ENCODE measurements at places on chromosomes 2 and 18. TPM values are rescaled to one million over a fixed set of nuclear protein-coding genes. Genes with fewer than 3 reads are reported as not detected.

Gene KLF7
- 17.2 TPM for polyA plus RNA-seq

Gene ABCG5
- not detected for polyA plus RNA-seq

Gene RPE
- 85.8 TPM for polyA plus RNA-seq

Gene LIMS4
- polyA plus RNA-seq = 0.09 TPM

Gene LRRC30
- not detected for polyA plus RNA-seq

Gene ACVR1
- polyA plus RNA-seq = 14.6 TPM

Gene TMEM169
- 0.82 TPM for polyA plus RNA-seq

Gene SKOR2
- polyA plus RNA-seq = not detected

Gene IL1F10
- polyA plus RNA-seq = not detected

Gene SPATA3
- polyA plus RNA-seq = not detected

Gene MGAT4A
- polyA plus RNA-seq = 0.61 TPM

Gene CNDP1
- polyA plus RNA-seq = not detected

DNA sequence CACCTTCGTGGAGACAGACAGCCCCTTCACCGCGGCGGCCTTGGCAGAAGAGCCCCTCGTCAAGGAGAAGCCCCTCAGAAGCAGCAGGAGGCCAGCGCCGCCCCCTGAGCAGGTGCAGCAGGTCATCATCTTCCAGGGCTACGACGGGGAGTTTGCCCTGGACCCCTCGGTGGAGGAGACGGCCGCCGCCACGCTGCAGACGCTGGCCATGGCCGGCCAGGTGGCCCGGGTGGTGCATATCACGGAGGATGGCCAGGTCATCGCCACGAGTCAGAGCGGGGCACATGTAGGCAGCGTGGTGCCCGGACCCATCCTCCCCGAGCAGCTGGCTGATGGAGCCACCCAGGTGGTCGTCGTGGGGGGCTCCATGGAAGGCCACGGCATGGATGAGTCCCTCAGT is 145.7 kb downstream of the PTGR3 start:
- DNase-seq = no peak

DNA sequence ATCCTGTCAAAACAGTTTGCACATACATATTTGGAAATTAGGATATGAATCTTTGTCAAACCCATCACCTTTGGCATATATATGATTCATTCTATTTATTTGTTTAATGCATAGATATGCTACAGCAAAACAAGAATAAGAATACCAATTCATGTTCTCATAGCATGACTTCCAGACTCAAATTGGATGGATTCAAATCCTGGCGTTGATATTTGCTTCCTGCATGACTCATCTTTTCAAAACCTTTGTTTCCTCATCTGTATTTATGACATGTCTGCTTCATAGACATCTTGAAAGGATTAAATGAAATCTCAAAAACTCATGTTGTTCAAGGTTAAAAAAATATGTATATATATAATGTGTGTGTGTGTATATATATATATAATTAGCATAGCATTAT is 261.3 kb downstream of the MBD5 start:
- DNase-seq = no peak

DNA sequence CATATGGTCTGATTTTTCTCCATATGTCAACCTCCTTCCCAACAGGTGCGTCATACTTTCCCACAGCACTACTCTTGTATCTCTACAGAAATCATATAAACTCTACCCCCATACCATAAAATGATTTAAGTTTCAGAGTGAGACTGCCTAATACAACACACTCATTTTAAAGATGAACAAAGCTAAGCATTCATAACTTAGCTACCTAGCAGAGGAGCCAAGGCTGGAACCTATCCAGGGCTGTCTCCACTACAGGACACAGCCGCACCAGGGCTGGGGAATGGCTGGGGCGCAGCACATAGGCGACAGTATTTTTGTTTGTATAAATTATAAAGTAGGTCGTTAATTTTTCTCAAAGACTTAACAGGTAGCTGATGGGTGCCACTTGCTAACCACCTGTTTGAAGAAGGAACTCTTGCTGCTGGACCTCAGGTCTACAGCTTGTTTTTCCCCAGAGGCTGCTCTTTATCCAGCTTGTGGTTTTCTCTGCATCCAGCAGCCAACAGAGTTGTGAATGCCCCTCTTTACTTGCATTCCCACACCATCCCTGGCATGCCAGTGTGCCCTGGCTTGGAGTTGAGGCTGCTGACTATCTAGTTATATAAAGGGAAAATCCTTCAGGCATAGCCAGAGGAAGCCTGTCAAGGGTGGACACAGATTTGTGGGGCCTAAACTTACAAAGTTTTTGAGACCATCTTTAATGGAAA is 62.0 kb downstream of the HNRNPLL start:
- DNase-seq = no peak

DNA sequence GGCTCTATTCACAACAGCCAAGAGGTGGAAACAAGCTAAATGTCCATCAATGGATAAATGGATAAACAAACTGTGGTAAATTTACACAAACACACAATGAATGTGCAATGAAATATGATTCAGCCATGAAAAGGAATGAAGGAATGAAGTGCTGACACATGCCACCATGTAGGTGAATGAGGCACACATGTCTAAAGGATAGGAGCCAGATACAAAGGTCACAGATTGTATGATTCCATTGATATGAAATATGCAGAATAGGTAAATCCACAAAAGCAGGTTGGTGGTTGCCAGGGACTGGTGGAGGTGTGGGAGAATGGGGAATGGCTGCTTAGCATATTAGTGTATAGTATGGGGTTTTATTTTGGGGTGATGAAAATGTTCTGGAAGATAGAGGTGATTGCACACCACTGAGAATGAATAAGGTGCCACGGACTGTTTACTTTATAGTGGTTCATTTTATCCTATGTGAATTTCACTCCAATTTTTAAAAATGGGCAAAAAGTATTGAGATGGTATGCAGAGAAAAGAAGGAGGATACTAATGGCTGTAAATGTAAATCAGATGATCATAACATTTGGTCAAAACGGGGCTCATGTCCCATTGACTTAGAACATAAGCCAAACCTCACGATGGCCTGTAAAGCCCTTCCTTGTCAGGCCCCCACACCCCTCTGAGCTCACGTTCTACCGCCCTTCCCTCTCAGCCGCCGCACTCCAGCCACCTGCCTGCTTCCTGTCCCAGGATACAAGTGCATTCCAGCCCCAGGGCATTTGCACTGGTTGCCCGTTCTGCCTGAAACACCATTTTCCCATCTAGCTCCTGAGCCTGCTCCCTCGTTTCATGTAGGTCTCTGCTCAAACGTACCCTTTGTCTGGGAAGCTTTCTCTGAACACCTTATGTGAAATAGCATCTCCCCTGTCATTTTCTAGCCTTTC is 165.5 kb downstream of the DDX1 start:
- DNase-seq = no peak

GRCh38 chr2:58532641-58533040 is 291.5 kb upstream of the FANCL start:
- DNase-seq = no peak

GRCh38 chr18:47932603-47933002 is 2.1 kb upstream of the SMAD2 start:
- DNase-seq = no peak

GRCh38 chr2:55133467-55134315 is 83.4 kb upstream of the RTN4 start:
- peak; percentile 57 for DNase-seq

DNA sequence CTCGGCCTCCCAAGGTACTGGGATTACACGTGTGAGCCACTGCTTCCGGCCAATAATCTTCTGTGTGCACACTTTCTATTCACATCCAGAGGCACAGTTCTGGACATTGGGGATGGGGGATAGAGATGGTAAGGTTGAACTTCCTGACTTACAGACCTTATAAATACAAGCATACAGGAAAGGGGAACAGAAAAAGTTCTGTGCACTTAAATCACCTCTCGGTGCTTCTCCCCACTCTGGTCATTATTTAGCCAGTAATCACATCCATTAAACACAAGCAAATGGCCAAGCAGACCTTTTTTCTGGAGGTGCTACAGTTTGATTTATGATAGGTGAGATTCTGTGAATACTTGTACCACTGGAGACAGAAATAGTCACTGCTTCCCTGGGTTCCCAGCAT is 110.6 kb downstream of the CRIM1 start:
- DNase-seq = no peak

- no peak for DNase-seq
Measured at GRCh38 chr2:157887946-157888345, 11.8 kb upstream of the ACVR1 start.

- DNase-seq = peak; percentile 35
Measured at GRCh38 chr2:207142461-207142860, 23.3 kb downstream of the KLF7 start.

GRCh38 chr18:9991011-9992000 is 77.5 kb downstream of the VAPA start:
- DNase-seq = no peak

- no peak for DNase-seq
Measured at GRCh38 chr2:191249156-191249813, 4.1 kb downstream of the MYO1B start.

GRCh38 chr2:52340171-52340570 is 1308.2 kb upstream of the NRXN1 start:
- DNase-seq = no peak

DNA sequence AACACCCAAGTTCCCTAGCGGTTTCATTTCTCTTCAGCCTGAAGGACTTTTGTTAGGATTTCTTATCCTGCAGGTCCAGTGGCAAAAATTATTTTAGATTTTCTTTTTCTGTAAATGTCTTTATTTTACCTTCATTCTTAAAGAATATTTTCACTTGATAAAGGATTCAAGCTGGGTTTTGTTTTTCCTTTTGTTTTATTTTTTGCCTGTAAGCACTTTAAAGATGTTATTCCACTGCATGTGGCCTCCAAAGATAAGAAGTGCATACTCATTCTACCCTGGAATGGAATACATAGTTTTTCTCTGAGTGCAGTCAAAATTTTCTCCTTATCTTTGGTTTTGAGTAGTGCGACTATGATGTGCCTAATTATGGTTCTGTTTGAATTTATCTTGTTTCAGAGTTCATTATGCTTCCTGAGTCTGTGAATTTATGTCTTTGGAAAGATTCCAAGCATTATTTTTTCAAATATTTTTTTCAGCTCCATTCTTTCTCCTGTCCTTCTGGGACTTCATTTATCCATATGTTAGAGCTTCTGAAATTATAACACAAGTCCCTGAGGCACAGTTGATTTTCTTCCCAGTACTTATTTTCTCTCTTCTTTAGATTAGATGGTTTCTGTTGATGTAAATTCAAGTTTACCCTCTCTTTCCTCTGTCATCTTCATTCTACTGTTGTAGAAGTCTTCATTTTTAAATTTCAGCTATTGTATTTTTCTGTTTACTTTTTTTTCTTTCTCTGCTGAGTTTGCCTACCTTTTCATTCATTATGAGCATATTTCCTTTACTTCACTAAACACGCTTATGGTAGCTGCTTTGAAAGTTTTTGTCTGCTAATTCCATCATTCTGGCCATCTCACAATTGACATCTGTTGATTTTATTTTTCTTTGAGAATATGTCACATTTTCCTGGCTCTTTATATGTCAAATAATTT is 69.6 kb downstream of the MAPRE2 start:
- no peak for DNase-seq

DNA sequence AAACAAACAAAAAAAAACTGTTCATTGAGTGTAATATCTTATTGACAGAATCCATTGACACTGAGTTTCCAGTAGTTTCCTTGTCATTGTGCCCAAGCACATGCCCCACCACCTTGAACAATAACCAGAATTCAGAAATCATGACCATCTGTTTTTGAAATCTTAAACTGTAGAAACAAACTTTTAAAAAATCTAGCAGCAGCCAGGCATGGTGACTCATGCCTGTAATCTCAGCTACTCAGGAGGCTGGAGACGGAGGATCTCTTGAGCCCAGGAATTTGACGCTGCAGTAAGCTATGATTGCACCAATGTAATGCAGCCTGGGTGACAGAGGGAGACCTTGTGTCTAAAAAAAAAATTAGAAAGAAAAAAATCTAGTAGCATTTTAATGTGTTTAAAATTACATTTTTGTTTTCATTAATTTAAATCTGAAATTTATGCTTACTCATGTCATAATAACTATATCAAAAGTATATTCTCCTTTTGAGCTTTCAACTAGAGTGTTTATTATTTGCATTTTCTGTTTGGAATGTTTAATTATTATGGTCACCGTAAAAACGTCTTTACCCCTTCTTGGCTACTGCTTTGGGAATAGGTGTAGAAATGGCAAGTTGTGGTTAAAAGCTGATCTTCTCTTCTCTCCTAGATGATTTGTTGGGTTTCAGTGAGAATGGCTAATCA is 25.2 kb upstream of the STON1 start:
- DNase-seq = no peak

- DNase-seq = no peak
Measured at GRCh38 chr18:56488739-56489138, 149.7 kb downstream of the TXNL1 start.

- no peak for DNase-seq
Measured at GRCh38 chr2:174529916-174530315, 43.1 kb upstream of the GPR155 start.

- no peak for DNase-seq
Measured at GRCh38 chr2:204897561-204897960, 352.3 kb downstream of the PARD3B start.

GRCh38 chr2:186382932-186383331 is 103.1 kb upstream of the ZC3H15 start:
- peak; percentile 3 for DNase-seq

- DNase-seq = no peak
Measured at GRCh38 chr2:109339519-109339966, 210.5 kb downstream of the SH3RF3 start.

GRCh38 chr2:39949131-39949530 is 170.1 kb upstream of the THUMPD2 start:
- no peak for DNase-seq

GRCh38 chr2:209473930-209474419 is 50.1 kb downstream of the MAP2 start:
- peak; percentile 77 for DNase-seq

- no peak for DNase-seq
Measured at GRCh38 chr18:65750389-65751154, at the start of gene CDH7. Gene CDH7 (plus strand): TSS chr18:65751012. CDS start chr18:65762843, 11,831 bp downstream.

DNA sequence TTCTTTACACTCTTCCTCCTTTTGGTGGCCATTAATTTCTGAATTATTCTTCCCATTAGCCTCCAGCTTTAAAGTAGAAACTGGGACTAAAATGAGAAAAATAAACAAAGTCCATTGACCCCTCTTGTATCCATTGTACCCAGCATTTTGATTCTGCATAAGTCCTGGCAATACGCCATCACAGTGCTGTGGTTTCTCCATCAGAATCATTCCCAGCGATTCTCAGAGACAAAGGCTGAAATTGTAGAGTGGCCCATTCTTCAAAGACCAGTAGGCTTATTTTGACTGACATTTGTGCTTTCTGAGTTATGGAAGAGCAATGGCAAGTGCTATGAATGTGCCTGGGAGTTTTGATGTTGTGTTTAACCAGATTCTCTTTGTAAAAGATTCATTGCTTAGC is 199.3 kb upstream of the GALNT5 start:
- no peak for DNase-seq

DNA sequence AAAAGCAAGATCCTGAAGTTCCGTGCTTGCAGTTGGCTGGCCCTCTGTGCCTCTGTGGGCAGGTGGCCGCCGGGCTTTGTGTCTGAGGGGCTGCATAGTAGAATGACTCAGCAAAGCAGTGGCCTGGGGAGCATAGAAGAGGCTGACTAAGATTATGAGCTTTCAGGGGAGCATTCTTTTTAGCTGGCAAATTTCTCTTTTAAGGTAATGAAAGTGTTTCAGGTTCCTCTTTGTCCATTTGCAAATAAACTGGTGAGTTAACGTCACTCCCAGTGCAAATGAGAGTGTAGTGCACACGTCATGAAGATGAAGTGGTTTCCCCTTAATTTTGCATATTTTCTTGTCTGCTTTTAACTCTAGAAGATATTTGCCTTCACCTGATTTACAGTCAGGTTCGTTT is 98.6 kb downstream of the BCL2L11 start:
- no peak for DNase-seq

- DNase-seq = no peak
Measured at GRCh38 chr2:27735263-27735904, 36.1 kb upstream of the MRPL33 start.
